Heart right ventricle (tissue), 16 donors: ENCODE measurements at places on chromosomes 7 and 10. TPM values are rescaled to one million over a fixed set of nuclear protein-coding genes. Genes with fewer than 3 reads are reported as not detected.

DNA sequence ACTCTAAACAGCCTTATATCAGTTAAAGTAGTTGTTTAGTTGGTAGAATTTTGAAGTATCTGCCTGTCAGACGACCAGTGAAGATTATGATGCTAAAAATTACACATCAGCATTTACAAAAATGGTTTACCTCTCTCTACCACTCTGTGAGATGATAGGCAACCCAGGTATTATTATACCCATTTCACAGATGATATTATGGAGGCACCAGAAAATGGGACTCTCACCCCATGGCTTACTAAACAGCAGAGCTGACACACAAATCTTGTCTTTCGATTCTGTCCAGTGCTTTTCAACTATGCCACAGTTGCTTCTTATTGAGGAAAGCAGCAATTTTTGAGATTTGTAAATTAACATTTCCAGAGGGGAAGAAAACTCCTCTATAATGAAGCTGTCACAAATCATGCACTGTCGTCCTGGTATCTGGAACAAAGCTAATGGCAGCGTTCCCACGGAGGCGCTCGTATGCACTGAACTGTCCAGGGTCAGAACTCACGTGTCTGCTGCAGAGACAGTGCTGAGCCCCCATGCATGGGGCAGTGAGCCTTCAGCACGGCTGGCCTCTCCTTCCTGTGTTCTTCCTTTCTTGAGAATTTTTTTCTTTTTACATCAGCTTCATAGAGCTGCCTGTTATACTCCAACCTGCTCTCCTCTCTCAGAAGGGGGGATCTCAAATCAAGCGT lies 381.1 kb downstream of the SDK1 start:
- DNase-seq: no peak

- peak; percentile 32 for DNase-seq
Measured at GRCh38 chr7:157010588-157011332, at the start of gene MNX1. MNX1 (minus strand) TSS chr7:157010663; CDS start chr7:157010350, 313 bp downstream.

GRCh38 chr7:122651451-122651850 lies 47.5 kb downstream of the RNF133 start:
- no peak for DNase-seq

GRCh38 chr7:126411032-126411820 lies 841.5 kb downstream of the GRM8 start:
- DNase-seq: no peak

DNA sequence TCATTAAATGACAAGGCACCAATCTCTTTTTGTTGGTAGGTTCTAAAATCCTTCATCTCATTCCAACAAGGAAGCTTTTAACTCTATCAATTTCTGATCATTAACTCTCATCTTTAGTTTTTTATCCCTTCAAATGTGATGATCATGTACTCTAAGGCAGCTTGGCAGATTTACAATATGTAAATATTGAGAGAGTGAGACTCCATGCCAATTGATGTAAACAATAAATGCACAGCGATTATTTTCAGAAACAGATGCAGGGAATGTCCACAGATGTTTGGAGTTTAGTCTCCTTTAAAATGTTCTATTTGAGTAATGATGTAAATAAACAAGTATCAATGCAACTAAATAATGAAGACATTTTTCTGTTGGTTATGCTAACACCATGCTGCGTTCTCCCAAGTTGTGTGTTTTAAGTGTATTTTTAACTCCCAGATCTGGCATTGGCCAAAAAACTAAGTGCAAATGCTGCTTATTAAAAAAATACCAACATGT lies 213.8 kb downstream of the AHR start:
- no peak for DNase-seq

DNA sequence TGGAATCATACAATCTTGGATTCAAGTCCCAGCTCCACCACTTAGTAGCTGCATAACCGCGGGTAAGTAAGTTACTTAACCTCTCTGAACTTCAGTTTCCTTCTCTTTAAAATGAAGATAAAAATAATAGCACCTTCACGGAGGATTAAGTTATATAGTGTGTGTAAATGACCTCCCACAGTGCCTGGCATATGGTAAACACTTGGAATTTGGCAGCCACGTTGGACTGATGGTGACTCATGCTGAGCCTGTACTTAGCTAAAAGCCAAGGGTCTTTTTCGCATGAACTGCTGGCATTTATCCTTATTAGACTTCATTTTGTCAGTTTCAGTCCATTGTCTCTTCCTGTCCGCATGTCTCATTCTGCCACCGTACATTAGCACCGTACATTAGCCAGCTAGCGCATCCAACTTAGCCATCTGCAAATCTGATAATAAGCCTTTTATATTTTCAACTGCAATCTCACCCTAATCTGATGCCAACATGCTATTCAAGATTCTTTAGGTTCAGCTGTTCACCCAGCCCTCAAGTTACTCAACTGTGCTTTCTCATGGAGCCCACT lies 11.2 kb downstream of the SLC13A4 start:
- no peak for DNase-seq

GRCh38 chr7:26061678-26062603 lies 90.1 kb upstream of the NFE2L3 start:
- DNase-seq: peak; percentile 55

DNA sequence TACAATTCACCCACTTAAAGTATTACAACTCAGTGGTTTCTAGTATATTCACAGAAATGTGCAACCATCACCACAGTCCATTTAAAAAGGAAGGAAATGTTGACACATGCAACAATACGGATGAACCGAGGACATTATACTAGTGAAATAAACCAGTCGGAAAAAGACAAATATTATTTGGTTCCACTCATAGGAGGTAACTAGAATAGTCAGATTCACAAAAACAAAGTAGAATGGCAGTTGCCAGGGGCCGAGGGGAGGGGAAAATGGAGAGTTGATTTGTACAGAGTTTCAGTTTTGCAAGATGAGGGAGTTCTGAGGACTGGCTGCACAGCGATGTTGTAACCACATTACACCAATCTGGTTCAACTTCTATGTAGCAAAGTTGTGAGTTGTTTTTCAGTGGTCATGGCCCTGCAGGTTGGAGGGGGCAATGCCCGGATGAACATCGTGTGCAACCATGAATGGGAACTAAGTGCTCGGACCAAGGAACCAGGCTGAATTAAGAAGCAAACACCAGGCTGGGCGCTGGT lies 17.6 kb upstream of the TNPO3 start:
- no peak for DNase-seq

DNA sequence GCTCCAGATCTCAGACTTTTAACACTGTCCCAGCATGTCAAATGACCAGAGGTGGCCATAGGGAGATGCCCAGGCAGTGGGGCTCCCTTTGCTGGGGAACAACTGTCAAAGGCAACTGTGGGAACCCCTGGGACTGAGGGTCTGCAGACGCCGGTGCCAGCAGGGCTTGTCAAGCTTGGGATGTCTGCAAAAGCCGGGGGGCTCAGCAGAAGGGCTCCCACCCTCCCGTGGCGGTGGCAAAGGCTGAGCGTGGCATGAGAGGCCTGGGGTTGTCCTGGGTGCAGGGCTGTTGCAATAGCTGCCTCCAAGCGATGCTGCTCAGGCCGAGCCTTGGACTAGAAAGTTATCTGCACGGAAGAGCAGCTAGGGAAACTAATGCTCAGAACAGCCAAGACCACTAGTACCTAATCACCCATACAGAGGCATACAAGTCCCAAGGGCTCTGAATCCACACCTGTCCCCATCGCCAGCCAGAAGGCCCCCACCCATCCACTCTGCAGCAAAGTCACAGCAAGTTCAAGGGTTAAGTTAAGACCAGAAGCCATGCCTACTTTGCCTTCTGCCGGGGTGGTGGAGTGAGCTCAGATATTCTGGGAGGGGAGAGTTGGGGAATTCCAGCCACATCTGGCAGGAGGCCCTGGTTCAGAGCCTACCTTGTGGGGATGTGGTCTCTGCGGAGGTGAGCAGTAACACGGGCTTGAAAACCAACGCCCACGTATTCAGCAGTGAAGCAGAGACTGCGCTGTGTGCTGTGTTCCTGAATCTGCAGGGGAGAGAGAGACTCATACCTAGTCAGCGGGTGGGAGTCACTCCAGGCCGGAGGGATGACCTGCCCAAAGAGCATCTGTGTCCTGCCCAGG lies 4.6 kb downstream of the SH2B2 start:
- DNase-seq: no peak

DNA sequence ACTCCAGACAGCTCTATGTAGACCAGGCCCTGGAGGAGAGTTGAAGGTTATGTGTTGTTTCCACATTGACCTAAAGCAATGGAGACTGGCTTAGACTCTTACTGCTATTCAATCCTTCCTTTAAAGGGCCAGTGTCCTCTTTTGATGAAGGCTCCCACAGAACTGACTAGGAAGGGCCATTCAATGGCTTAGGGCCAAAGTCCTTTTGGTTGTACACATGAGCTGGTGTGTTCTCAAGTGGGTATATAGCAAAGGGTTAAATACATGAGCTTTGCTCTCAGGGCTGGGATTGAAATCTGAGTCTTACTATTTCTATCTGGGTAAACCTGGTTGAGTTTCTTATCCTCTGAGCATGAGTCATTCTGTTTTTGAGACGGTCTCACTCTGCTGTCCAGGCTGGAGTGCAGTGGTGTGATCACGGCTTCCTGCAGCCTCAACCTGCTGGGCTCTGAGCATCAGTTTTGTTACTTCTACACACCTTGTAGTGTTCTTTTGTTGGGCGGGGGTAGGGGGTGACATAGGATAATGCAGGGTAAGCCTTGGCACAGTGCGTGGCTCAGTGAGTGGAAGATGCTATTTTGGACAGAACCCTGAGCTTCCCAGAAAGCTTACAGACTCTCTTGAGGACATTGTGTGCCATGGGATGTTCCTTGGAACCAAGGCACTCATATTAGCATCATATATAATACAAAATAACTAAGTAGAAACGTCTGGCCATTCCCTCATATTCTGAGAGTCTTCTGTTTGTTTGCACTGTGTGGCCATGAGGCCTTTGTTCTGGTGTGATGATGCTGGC lies 90.1 kb downstream of the ABCC2 start:
- DNase-seq: no peak

DNA sequence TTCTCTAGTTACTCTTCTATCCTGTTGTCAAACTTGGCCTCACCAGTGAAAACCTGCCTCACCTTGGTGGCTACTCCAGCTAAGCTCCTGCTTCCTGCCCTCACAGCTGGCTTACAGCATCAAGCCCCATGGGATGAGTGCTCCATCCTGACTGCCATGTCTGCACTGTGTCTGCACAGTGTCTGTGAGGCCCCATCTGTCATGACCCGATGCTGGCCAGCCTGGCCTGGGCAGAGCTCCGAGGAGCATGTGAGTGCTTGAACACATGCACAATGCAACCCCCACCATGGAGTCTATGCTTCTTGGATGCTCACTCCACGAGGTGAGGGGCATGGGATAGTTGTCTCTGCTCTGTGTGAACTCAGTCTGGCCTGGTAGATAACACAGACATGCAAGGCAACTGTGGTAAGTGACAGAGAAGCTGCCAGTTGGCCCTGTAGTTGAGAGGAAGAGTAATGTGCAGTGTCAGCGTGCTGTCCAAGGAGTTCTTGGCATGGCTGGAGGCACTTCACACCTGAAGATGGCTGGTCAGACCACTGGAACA lies 207.1 kb upstream of the ZNF32 start:
- DNase-seq: no peak

DNA sequence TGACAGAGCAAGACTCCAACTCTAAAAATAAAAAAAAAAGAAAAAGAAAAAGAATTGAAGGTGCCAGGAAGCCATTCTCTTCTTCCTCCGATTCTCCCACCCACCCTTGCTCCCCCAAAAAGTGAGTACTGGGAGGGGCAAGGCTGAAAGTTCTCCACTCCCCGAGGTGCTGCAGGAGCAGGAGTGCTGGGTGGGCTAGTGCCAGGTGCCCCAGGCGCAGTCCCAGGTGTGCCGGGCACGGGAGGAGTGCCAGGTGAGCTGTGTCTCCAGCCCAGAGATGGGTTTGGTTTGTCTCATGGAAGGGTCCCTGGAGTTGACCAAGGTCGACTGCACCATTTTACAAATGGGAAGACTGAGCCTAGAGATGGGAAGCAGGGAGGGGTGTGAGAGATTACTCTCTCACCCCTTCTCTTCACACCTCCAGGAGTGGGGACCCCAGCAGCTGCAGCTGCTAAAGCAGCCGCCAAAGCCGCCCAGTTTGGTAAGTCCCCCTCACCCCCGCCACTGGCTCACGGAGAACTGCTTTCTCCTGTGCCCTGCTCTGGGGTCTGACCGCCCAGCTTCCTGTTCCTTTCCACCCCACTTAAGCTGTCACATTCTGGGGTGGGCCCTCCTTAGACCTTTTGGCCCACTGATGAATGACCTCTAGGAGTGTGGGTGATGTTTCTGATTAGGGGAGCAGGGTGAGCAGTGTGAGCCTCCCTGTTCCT lies 26.2 kb upstream of the LIMK1 start:
- no peak for DNase-seq

DNA sequence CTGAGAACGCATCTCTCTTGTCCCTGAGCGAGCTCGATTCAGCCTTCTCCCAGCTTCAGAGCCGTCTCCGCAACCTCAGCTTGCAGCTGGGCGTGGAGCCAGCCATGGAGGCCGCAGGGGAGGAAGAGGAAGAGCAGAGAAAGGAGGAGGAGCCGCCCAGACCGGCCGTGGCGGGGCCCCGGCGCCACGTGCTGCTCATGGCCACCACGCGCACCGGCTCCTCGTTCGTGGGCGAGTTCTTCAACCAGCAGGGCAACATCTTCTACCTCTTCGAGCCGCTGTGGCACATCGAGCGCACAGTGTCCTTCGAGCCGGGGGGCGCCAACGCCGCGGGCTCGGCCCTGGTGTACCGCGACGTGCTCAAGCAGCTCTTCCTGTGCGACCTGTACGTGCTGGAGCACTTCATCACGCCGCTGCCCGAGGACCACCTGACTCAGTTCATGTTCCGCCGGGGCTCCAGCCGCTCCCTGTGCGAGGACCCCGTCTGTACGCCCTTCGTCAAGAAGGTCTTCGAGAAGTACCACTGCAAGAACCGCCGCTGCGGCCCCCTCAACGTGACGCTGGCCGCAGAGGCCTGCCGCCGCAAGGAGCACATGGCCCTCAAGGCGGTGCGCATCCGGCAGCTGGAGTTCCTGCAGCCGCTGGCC lies 43.2 kb downstream of the CHST3 start:
- peak; percentile 57 for DNase-seq

- peak; percentile 40 for DNase-seq
Measured at GRCh38 chr10:61140765-61141392, 196.9 kb upstream of the RHOBTB1 start.

The SFRP5 gene
- polyA plus RNA-seq: 0.42 TPM

The HABP2 gene
- 0.12 TPM for polyA plus RNA-seq

The OPALIN gene
- not detected for polyA plus RNA-seq

The ELMO1 gene
- 14.3 TPM for polyA plus RNA-seq

The CCDC172 gene
- not detected for polyA plus RNA-seq

The FRMD4A gene
- 18.2 TPM for polyA plus RNA-seq

The SEMA4G gene
- polyA plus RNA-seq: 1.6 TPM

The TRIM4 gene
- 8.6 TPM for polyA plus RNA-seq

The PKD2L1 gene
- not detected for polyA plus RNA-seq

The GBX1 gene
- polyA plus RNA-seq: 1.0 TPM

The FFAR4 gene
- 0.07 TPM for polyA plus RNA-seq

The ANKRD7 gene
- polyA plus RNA-seq: 0.07 TPM

The LRIT1 gene
- not detected for polyA plus RNA-seq

The EPHB4 gene
- polyA plus RNA-seq: 14.4 TPM
